ENCODE measurements at places on chromosomes 7 and 10.

DNA sequence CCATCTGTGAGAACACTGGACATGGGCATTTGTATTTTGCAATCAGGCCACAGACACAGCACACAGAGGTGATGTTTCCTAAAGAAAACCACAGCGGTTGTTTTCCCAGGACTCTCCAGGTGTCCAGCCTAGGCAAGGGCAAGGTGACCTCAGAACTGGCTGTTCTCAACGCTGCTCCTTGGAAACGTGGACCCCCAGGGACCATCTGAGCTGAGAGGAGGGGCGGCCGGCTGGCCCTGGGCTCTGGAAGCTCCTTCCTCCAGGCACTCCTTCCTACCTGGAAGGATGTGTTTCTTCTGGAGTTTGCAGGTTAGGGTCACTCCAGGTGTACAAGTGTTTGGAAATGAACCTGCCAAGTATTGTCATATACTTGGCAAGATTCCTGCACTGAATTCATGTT, 103.1 kb downstream of the ADARB2 start:
- no peak for DNase-seq

DNA sequence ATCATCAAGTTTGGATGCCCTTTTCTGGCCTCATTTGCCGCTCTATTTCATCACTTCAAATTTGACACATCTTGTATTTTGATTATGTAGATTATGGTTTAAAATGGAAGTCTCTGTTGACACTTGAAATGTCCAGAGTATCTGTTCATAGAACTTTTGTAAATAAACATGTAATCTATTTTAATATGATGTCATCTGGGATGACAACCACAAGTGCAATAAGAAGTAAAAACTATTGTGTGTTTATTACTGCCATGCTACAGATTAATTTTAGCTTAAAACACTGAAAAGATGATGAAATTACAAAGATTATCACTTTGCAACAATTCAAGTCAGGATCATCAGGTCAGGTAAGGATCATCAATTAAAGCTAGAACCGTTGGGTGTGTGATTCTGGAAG, 30.0 kb downstream of the CYP2C8 start:
- no peak for DNase-seq

DNA sequence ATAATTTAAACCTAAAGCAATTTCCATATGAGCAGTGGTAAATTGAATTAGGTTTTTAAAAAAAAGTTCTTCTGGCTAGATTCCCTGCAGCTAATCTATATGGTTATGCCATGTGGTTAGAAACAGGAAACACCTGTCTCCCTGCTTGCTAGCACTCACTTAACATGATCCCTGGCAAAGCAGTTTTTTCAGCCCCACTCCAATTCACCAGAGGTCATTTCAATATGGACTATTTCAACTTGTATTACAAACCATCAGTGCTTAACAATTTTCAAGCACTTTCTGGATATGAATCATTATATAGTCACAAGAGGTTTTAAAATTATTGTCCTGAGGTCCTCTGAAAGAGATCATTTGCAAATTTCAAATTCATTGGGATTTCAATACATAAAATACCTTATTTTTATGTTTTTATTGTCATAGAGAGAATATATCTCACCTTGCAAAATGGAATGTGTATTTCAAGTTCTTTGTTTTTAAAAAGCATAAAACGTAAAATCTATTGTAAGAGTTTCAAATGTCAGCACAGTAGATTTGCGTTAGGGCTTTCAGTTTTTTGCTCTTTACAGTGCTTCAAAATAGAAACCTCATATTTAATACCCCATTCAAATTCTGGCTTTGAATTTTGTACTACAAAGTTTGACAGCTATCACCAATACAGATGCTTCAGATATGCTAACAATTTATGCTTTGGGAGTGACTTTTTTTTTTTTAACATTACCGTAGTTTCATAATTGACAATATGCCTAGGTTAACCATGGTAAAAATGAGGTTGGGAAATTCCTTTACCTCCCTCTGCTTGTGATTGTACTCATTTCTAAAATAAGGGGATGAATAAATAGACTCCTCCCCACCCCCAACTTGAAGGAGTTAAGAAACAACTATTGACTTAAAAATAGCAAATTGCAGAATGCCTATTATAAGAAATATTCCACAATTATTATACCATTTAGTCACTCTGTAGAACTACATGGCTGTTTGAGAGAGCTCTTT, 117.5 kb upstream of the HGF start:
- DNase-seq: no peak

DNA sequence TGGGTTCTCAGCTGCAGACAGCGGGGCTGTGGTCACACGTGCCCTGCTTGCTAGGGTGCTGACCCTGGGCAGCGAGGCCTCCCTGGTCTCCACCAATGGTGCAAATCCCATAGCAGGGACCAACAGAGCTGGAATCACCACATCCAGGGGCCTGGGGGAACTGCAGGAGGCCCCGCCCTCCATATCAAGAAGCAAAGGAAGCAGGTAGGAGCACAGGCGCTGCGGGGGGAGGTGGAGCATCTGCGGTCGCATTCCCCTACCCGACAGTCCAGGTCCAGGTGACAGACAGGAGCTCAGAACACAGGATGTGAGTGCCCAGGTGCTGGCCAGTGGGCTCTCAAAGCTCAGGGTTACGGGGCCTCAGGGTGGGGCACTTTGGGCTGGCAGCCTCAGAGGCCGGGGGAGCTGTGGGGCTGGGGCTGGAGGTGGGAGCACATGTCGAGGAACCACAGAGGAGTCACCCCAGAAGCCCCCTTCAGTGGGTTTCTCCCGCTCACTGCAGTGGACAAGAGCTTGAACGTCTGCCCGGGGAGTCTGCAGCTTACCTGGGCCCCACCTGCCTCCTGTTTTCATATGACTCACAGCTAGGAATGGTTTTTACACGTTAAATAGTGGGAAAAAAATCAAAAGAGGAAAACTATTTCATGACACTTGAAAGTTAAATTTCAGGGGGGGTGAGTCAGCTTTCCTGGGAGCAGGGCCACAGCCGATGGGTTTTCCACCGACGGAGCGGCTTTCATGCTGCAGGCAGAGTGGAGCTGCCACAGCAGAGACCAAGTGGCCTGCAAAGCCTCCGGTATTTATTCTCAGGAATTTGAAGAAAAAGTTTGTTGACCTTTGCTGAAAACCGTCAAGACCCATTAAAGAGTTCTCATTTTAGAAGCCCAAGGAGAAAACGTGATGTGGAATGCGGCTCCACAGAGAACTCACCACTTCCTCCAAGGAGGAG, 148.7 kb upstream of the PPP2R2D start:
- no peak for DNase-seq

DNA sequence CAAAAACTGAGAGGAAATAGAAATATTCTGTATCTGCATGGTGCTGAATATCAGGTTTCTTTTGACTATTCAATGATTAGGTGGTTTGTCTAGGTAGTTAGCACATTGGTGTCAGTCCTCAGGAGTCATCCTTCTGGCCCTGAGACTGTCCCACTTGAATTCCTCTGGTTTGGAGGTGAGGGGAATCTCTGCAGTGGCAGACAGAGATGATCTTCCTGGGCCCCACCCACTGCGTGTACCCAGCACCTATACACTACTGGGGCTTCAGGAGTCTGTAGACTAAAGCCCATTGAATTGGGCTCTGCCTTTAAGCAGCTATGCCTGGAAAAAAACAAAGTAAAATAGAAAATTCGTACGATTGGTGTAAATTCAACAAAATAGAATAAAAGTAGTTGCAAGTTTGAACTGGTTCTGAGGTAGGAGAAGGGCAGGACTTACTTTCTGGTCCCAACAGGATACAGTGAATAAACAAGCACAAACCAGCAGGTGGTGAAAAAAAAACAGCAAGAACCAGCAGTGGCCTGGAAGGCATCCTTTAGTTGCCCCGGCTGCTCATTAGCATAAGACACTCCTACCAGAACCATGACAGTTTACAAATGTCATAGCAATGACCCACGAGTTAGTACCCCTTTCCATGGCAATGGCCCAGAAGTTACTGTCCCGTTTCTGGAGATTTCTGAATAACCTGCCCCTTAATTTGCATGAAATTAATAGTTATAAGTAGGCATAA, 1.7 kb downstream of the LIPM start:
- DNase-seq: no peak

GRCh38 chr10:60433684-60434083, 44.0 kb upstream of the ANK3 start:
- no peak for DNase-seq

DNA sequence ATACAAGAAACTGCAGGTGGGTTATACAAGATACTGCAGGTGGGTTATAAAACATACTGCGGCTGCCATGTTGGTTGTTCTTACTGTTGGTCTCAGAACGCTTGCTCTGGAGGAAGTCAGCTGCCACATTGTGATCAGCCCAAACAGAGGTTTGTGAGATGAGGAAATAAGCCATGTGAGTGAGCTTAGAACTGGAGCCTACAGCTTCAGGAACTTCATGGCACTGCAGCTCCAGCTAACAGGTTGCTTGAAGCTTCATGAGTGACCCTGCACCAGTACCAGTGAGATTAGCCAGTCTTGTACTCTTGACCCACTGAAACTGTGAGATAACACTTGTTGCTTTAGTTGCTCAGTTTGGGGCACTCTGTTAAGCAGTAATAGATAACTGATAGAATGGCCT, 74.5 kb upstream of the PRKCQ start:
- no peak for DNase-seq

DNA sequence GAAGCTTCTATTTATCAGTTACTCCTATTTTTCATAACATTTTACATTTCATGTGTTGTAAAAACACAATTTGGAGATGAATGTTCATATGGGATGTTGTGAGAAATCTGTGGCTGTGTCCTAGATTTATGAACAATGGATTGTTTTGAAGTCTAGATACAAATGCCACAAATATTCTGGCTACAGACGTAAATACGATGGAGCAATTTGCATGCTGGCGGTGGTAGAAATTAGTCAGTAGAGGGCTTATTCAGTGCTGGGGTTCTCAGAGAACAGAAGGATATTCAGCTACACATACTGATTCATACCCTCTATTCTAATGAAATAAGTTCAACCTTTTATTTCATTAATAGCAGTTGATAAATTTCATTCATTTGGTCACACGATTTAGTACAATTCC, 48.8 kb downstream of the PLPP4 start:
- no peak for DNase-seq

DNA sequence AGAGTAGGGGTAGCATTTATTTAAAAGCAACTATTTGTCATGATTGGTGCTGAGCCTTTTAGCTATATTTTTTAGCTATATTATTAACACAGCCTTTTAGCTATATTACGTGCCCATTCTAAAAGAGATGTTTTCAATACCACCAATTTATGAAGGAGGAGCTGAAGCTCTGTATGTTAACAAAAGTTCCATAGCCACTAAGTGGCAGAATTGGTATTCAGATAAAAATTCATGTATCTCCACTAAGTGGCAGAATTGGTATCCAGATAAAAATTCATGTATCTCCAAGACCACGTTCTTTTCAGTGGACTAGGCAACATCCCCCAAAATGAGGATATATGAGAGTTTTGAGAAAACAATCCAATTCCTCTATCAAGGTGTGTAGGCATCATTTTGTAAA, 268.6 kb downstream of the HGF start:
- no peak for DNase-seq

DNA sequence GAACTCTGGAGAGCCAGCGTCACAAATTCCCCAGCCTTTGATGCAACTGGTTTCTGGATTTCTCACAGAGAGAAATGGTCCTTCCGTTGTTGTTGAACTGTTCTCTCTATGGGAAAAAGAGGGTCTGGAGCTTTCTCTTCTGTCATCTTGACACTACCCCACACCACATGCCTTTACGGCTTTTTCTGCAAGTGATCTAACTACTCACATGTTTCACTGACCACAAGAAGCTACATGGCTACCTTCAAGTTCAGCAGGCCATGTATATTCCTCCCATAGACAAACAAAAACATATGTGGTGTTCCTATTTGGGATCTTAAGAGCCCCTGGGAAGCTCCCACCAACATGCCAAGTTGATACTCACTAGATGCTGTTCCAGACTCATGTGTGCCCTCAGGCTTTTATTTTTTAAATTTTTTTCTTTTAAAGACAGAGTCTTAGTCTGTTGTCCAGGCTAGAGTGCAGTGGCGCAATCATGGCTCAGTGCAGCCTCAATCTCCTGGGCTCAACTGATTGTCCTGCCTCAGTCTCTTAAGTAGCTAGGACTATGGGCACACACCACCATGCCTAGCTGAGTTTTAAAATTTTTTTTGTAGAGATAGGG, 72.0 kb downstream of the RNF216 start:
- no peak for DNase-seq

DNA sequence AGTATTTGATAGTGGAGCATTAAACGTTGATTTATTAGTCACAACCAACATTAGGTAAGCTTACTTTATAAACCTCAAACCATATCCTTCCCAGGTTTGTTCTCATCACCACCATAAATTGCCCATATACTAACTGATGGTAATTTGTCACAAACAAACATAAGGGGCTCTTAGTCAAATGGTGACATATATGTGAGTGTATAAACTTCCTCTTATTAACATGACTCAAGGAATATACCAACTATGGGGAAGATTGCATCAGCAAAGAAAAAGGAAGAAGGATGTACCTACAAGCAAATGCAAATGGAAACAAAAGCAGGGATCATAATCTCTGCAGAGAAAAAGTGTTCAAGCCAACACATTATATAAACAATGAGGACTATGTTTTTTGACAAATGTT, 418.2 kb upstream of the AKR1E2 start:
- DNase-seq: no peak

GRCh38 chr7:140146574-140146973, 30.2 kb downstream of the KDM7A start:
- DNase-seq: no peak

DNA sequence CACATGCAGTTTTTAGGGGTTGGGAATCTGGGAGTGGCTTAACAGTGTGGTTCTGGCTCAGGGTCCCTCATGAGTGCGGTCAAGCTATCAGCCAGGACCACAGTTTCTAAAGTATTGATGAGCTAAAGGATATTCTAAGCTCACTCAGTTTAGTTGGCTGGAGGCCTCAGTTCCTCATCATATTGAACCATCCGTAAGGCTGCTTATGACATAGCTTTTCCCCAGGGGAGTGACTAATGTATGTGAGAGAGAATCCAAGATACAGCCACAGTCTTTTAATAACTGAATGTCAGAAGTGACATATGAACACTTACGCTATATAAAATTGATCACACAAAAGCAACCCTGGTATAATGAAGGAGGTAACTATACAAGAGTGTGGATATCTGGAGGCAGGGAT, 245.3 kb downstream of the POLR1F start:
- no peak for DNase-seq

- no peak for DNase-seq
These were observed 121.6 kb downstream of the C10orf105 start for GRCh38 chr10:71597821-71598498.
